Stimulated activated CD4-positive, alpha-beta T cell treated with anti-CD3 and anti-CD28 coated beads, Interleukin-15, amount 100 ng/mL, for 1 hour (primary cell): ENCODE measurements at places on chromosomes 7 and 10.

- DNase-seq, result no peak
Observed at GRCh38 chr10:21831986-21832820, 171.3 kb downstream of the DNAJC1 start.

- no peak for DNase-seq
Observed at GRCh38 chr10:13414855-13415254, 66.8 kb upstream of the SEPHS1 start.

DNA sequence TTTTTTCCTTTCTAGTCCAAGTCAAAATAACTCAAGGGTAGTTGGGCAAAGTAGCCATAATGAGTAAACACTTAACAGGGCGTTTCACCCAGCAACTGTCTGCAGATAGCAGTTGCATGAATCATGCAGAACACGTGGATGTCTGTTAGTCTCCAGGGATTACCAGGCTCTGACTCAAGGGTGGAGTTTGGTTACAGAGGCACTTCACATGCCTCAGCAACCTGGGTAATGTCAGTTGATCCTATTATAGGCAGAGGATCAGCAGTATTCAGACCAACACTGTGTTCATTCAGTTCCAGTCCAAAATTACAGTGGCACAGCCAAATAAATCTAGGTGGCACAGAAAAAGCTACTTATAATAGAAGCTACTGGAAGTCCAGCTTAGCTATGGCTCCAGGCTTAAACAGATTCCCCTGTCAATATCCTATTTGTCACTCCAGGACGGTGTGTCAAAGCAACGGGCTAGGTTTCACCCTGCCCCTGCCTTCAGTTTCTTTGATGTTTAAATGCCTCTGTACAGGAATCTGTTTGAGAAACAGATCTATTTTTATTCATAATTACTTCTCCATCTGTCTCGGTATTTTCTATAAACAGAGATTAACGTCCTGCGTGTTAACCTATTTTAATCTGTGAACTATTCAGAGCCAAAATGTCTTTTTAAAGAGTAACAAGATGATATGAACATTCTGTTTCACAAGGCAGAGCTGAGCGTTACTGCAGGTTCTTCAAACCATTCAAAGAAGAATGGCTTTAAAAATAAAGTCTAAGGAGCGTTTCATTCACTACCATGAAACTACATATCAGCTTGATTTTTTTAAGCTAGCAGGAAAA lies 162.6 kb upstream of the AKR1E2 start:
- no peak for DNase-seq

- no peak for DNase-seq
Observed at GRCh38 chr7:155234950-155235789, 62.5 kb upstream of the INSIG1 start.

DNA sequence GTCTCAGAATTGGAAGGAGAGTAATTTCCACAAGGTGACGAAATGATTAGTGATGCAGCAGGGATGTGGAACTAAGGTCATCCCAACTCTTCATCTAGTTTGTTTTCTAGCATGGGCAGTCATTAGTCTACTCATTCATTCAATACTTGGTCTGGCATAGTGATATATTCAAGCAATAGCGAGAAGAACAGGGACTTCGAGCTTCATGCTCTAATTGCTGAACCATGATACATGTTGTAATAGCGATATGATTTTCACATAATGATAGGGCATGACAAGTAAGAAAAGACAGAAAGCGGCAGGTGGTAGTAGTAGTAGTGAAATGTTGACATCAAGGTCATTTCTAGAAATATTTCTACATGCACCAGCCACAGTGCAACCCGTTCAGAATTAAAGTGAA lies 652.1 kb downstream of the PHTF2 start:
- DNase-seq, result no peak
